ENCODE measurements at places on chromosomes 1 and 21.

DNA sequence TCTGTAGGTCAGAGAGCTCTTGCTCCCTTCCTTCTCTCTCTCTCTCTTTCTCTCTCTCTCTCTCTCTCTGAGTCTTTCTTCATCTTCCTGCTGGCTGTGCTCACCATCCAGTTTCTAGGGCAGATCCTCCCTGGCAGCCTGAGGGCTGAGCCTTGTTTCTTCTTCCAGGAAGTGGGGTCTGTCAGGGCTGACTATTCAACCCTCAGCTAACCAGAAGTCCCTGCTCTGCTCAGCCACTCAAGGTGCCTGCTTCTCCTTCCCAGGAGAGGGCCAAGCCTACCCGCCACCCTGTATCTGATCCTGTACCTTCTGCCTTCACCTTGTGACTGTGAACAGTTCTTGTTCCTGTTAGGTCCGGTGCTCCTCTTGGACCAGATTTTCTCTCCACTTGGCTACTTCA, 107.6 kb upstream of the ETV3 start:
- DNase-seq: no peak

GRCh38 chr1:77143529-77144121, 75.6 kb downstream of the PIGK start:
- no peak for DNase-seq

- no peak for DNase-seq
Observed at GRCh38 chr21:27408826-27409225, 441.9 kb upstream of the ADAMTS5 start.

GRCh38 chr1:228488818-228489674, 1.9 kb downstream of the RNF187 start:
- DNase-seq: no peak

GRCh38 chr1:39305555-39305954, 101.1 kb downstream of the MACF1 start:
- no peak for DNase-seq

GRCh38 chr21:8990326-8991087, 1530.9 kb upstream of the TPTE start:
- no peak for DNase-seq
